ENCODE measurements at places on chromosomes 11 and 22.
A peak's percentile ranks its signal among the peaks of the same experiment; 100 is the strongest.

- no peak for DNase-seq
These were observed 114.7 kb downstream of the CSTPP1 start for GRCh38 chr11:47051217-47051616.

GRCh38 chr11:125483592-125483991, 12.5 kb downstream of the FEZ1 start:
- DNase-seq: no peak

DNA sequence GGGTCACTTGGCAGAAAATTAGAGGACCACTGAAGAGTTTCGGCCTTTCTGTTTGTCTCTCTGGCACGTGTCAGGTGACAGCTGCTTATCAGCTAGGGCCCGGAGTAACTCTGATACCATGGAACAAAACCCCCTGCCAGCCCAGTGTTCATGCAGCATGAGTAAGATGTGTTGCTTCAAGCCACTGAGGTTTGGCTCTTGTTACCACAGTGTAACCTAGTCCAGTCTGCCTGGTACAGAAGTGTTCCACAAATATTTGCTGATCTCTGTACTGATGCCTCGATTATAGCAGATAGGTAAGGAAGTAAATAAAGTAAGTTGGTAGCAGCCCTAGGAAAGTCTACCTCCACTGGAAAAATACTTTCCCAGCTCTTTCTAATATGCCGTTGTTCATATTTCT, 20.5 kb upstream of the ETS1 start:
- DNase-seq: no peak

DNA sequence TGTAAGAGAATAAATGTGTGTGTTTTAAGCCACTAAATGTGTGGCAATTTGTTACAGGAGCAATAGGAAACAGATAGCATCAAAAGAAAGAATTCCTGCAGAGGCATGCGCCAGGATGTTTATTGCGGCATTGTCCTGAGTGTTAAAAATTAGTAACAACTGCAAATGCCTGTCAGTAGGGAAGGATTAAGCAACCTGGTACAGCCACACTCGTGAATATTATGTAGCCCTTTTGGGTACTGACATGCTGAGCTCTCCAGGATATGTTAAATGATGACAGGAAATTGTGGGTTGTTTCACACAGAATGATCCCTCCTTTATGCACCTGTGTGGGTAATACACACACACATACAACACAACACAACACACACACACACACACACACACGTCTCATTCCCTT, 69.7 kb upstream of the MYOD1 start:
- DNase-seq: no peak

DNA sequence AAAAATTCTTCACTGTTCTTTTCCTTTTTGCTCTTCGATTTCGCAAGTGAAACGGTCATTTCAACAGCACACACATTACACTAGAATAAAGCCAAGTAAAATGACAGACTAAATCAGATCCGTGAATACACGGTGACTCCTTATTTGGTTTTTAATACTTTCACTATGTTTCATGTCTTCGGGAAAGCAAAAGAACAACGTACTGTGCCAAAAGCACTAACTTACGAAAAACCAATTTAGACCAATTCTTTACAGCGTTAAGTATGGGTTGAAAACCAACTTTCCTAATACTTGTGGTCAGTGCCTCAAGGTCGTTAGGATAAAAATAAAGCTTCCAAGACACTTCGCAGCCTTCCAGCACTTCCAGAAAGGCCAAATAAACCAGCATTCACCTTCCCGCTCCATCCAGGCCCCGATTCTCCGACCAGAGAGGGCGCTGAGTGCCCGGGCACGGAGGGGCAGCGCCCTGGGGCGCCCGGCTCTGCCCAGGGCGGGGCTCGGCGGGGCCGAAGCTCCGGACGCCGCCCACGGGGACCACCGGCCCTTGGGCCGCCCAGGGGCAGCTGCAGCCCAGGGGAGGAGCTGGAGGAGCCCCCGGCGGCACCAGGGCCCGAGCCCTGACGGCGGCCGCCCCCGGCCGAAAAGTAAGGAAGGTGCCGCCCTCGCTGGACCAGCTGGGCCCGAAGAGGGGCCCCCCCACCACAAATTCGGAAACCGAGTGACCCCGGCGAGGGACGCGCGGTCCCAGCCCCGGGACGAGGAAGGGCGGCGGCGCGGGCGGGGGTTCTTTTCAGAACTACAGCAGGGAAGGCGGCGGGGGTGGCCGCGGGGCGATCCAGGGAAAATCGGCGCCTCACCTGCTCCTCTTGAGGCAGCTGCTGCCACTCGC, 499 bp downstream of the ATL3 start:
- peak; percentile 20 for DNase-seq
